ENCODE measurements at places on chromosomes 5 and 9.
A peak's percentile ranks its signal among the peaks of the same experiment; 100 is the strongest.

GRCh38 chr9:70492319-70492777 is 77.9 kb upstream of the KLF9 start:
- no peak for DNase-seq

DNA sequence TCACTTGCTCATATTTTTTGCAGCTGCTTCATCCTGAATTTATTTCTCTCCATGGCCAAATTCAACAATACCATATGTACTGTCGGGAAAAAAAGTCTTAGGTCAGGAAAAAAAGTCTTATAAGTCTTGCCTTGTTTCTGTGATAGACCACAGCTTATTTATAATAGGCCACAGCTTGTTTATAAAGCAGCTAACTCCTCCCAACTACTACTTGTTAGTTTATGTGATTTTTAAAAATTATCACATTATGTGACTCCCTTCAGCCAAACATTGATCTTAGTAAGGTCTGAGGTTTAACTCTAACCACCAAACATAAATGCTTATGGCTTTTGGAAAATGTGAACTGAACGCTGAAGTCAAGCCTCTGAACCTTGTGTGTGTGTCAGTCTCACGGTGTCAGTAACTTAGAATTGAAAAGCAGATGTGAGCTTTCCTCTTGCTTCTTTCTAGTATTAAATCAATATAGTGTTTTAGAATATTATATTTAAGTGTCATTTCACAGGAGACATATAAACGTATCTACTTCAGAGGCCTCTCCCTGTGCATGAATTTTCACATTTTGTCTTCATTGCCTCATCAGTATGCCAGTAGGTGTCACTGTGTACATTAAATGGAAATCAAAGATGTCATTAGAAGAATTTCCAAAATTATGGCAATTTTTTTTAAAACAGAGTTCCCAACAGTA is 51.3 kb downstream of the SNX24 start:
- no peak for DNase-seq

- no peak for DNase-seq
Measured at GRCh38 chr5:132239776-132240175, 12.1 kb upstream of the P4HA2 start.

DNA sequence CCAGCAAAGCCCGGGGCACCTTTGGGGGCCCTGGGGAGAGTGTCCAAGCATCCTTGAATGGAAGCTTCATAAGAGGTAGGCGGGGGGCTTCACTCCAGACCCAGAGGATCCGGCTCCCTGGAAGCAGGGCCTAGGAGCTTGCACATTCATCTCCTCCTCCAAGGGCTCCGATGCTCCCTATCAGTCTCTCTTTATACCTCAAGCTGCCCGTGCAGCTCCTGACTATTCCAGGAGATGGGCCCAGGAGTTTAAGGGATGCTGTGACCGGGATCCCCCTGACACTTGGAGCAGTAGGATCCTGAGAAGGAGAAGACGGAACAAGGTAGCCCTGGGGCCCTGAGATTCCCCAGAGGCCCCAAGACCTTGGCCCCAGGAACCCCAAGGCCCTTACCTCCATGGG is 25.9 kb downstream of the CSF1R start:
- DNase-seq, result no peak

DNA sequence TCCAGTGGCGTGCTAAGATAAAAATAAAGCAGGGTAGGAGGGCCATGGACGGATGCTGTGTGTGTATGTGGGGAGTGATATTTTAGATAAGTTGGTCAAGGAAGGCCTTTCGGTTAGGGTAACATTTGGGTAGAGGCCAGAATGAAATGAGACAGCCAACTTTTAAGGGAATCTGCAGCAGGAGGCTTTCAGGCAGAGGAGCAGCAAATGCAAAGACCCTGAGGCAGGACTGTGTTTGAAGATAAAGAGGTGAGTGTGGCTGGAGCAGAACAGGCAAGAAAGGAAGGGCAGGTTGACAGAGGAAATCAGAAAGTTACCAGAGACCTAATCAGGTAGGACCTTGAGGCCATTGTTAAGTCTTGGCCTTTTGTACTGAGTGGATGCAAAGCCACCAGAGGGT is 106.2 kb downstream of the MAST4 start:
- no peak for DNase-seq

- no peak for DNase-seq
Measured at GRCh38 chr9:33288828-33289483, 1.4 kb upstream of the NFX1 start.

GRCh38 chr9:72205513-72205912 is 56.3 kb downstream of the GDA start:
- DNase-seq, result no peak

- no peak for DNase-seq
Measured at GRCh38 chr9:89928106-89928505, 323.3 kb downstream of the GADD45G start.

GRCh38 chr9:33476503-33476902 is 2.8 kb upstream of the NOL6 start:
- no peak for DNase-seq

DNA sequence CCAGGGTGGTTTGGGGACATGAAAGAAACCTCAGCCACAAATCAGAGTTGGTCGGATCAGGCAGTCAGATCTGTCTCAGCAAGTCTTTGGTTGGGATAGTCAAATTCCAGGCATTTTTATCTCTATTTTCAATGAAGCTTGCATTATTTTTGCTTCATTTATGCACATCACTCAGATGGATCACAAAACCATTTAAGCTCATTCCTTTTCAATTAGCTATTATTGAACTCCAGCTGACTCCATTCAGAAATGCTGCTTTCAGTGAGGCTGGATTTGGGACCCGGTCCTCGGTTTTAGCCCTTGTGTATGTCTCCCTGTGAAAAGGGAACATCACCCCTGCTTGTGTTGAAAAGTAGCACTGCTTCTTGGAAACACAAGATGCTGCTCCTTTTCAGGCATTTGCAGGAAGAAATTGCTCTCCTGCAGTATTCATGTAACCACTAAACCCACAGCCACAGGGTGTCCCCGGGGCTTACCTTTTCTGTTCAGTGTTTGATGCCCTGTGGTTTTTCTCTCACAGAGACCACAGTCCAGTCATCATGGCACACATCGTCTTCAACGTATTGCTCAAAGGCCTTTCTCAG is 232.9 kb downstream of the NFIB start:
- DNase-seq, result no peak

GRCh38 chr9:87234854-87235253 is 262.8 kb upstream of the DAPK1 start:
- DNase-seq, result no peak

DNA sequence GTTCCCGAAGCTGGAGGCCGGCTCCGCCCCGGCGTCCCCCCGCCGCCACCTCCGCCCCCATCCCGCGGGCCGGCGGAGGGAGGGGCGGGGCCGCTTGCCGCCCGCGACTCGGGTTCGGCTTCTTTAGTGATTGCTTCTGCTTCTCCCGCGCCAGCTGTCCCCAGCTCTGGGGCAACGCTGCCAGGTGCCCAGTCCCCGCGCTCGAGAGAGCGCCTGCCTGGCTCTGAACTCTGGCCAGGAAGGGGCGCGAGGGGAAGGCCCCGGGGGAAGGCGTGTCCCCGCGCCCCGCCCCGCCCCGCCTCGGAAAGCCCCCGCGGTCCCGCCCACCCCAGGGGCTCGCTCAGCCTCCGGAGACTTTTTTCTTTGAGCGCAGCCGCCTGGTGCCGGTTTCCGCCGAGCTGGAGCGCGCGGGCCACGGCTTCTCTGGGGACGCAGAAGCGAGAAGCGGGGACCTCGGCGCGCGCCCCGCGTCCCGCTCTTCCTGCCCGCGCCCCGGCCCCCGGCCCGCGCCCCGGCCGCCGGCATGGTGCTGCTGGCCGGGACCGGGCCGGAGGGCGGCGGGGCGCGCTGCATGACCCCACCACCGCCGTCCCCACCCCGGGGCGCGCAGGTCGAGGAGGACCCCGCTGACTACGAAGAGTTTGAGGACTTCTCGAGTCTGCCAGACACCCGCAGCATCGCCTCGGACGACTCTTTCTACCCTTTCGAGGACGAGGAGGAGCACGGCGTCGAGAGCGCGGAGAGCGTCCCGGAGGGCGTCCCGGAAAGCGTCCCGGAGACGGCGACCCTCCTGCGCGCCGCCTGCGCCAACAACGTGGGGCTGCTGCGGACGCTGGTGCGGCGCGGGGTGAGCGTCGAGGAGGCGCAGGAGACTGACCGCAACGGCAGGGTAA is at the start of gene ANKRD33B:
Gene ANKRD33B, plus strand, starts transcription at position 126 of the 893 bp plus-strand sequence. Its CDS starts 398 bp downstream, at position 524.
- peak; percentile 66 for DNase-seq

- DNase-seq, result no peak
Measured at GRCh38 chr5:54969856-54970828, 15.3 kb downstream of the ESM1 start.

- no peak for DNase-seq
Measured at GRCh38 chr9:33375841-33376321, 26.5 kb downstream of the AQP7 start.

DNA sequence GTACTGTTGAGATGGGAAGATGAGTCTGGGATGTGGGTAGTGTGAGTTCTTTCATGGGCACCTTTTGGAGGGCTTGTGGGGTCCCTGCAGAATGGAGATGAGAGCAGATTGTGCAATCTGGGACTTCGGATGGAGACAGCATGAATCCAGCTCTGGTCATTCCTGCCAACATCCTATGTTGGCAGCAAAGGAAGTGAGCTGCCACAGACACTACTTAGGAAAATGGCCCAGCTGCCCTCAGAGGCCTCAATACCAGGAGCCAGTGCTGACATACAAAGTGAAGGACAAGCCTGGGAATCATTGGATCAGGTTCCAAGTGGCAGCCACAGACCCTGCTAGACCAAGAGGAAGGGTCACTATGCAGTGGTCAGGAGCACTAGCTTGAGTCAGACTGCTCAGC is 402.8 kb downstream of the CDK5RAP2 start:
- DNase-seq, result no peak

DNA sequence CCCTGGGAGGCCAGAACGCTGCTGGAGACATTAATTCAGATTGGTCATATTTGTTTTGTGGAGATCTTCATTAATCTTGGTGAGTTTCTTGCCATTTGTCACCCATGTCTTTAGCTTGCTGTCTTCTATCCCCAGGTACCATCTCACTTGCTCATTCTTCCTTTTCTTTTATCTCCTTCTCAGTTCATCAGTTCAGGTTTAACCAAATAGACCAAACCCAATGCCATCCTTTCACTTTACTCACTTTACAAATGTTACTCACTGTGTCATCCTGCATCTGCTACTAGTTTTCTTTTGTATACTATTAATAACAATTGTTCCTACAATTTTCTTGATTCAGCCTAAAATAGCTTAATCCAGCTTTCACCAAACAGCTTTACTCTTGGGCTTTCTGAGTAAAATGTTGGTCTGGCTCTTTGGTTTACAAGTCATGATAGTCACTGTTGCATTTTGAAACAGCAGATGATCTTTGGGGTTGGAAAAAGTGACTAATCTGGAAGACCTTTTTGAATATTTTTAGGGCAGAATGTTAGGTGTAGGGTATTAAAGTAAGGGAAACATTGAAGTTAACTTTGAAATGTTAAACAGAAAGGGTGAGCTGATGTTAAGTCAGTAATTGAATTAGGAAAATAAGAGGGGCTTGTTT is 246.9 kb downstream of the ZSWIM6 start:
- DNase-seq, result no peak
